SK-N-DZ (cell line): ENCODE measurements at places on chromosomes 1 and 21.

- no peak for DNase-seq
Measured at GRCh38 chr1:89657886-89658285, 25.0 kb downstream of the LRRC8C start.

- no peak for DNase-seq
Measured at GRCh38 chr21:27244776-27245175, 277.9 kb upstream of the ADAMTS5 start.

GRCh38 chr1:203163891-203164635 lies 11.6 kb downstream of the MYBPH start:
- DNase-seq: no peak

GRCh38 chr1:181259026-181259745 lies 170.7 kb downstream of the IER5 start:
- DNase-seq: no peak

- DNase-seq: no peak
Measured at GRCh38 chr21:39078322-39079065, 104.8 kb downstream of the PSMG1 start.

GRCh38 chr1:32221581-32221979 lies 573 bp downstream of the TMEM234 start:
- DNase-seq: no peak
